ENCODE measurements at places on chromosomes 11 and 22.

- DNase-seq: peak; percentile 16
Observed at GRCh38 chr11:119474682-119475596, 52.0 kb upstream of the THY1 start.

GRCh38 chr11:67464411-67465188 is 4.5 kb downstream of the TMEM134 start:
- DNase-seq: peak; percentile 90

DNA sequence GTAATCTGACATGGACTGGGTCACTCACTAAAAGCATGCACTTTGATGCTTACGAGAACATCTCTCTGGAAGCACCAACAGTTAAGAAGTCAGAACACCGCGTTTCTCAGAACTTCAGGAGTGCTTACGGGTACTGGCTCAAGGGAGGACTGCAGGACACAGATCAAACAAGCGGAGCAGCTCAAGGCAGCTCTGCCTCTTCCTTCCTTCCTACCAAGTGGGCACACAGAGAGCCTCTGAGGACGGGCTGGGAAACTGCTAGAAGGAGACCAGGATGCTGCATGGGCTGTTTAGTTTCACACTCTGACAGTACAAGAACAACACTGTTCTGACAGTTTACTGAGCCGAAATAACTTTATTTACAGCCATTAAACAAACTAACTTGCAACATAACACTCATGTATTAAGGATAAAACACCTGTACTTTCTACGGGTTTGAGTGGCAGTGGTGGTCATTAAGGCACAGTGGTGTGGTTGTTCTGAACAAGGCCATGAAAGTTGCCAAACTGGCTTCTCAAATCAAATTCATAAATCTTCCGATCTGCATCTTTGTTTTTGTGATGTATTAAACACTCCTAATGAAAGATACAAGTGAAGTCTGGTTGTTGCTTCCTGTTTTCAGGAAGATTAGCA is 37.5 kb downstream of the ARFGAP3 start:
- no peak for DNase-seq

DNA sequence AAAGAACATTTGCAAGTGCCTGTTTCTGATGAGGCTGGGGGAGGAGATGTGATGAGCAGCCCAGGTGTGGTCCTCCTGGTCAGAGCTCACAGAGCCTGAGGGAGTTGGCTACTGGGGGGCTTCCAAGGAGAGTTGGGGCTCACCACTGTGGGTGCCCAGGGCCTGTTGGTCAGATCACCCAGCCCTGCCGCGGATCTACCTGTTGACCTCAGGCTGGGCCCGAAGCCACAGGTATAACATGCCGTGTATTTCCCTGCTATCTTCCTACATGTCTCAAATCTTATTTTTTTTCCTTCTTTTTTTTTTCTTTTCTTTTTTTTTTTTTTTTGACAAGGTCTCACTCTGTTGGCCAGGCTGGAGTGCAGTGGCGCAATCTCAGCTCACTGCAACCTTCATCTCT is 199.7 kb upstream of the TBCEL start:
- no peak for DNase-seq

DNA sequence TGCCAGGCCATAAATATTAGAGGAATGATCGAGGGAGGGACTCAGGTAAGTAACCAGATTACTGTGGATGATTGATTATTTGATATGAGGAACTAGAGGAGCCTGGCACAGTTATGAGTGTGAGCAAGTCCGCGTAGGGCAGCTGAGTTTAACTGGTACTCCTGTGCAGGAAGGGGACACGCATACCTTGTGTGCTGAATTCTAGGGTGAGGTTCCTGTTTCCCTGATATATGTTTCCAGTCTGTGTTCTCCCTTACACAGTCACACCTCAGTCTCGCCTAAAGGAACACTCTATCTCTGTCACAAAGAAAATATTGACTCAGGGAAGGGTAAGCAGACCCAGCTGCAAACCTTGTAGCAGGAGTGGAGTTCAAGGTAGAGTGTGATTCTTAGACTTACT is 17.4 kb downstream of the SGSM3 start:
- no peak for DNase-seq

DNA sequence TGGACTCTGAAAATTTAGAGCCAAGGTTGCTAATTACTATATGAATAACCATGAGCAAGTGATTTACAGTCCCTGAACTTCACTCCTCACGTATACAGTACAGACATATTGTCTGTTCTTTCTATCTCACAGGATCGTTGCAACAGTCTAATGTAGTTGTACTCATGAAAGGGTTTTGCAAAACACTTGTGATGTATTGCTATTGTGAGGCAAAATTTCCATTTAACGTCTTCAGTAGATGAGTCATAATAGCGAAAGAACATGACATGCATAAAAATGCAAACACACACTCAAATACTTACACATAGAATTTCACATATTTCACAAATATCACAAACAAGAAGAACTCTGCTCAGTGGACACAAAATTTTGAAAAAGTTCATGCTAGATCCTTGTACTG is 134.6 kb upstream of the TRPC6 start:
- DNase-seq: no peak

DNA sequence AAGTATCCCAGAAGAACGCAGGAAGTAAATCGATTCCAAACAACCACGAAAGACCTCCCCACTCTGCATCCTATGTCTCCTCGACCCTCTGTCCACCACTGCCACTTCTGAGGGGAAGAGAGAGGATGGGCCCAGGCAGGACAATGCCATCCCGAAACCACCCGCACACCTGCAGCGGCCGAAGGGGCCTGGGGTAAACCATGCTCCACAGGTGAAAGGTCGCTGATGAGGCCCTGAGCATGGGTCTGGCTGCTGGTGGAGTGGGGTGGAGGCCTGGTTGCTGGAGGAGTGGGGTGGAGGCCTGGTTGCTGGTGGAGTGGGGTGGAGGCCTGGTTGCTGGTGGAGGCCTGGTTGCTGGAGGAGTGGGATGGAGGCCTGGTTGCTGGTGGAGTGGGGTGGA is 13.1 kb downstream of the TOLLIP start:
- DNase-seq: no peak

- DNase-seq: no peak
Observed at GRCh38 chr22:44133901-44134571, 46.7 kb upstream of the PARVG start.

Data from activated gamma-delta T cell treated with anti-CD3 and anti-CD28 coated beads, Interleukin-2, amount 50 U/mL, for 16 hours (primary cell).